ENCODE measurements at places on chromosomes 7 and 10. TPM values are rescaled to one million over a fixed set of nuclear protein-coding genes. Genes with fewer than 3 reads are reported as not detected.

GRCh38 chr7:151785681-151785965, 91.3 kb downstream of the PRKAG2 start:
- H3K4me1 ChIP-seq: peaks cover 11% of the 10 kb centered on the region
- no peak overlapping the region for H3K27ac ChIP-seq
- no peak for DNase-seq
- H3K27me3 ChIP-seq: no peaks in the 10 kb centered on the region
- H3K36me3 ChIP-seq: peaks cover 8% of the 10 kb centered on the region

DNA sequence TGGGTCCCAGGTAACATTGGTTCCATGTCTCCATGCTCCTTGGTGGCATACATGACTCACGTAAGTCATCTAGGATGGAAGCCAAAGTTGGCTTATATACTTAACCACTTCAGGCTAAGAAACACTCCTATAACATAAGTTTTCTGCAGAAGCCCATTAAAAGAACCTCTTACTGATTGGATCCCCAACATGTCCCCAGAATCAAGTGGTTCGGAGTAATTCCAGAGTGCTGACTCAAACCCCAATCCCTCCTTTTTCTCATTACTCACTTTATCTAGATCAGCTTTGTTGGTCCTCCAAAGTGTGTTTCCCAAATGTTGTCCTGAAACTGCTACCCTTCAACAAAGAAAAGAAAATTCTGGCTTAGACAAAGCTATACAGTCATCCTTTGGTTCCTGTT, 10.1 kb upstream of the ATOH7 start:
- H3K36me3 ChIP-seq: no peaks in the 10 kb centered on the region
- no peaks in the 10 kb centered on the region for H3K4me1 ChIP-seq
- DNase-seq: no peak
- H3K27ac ChIP-seq: no peak overlapping the region

DNA sequence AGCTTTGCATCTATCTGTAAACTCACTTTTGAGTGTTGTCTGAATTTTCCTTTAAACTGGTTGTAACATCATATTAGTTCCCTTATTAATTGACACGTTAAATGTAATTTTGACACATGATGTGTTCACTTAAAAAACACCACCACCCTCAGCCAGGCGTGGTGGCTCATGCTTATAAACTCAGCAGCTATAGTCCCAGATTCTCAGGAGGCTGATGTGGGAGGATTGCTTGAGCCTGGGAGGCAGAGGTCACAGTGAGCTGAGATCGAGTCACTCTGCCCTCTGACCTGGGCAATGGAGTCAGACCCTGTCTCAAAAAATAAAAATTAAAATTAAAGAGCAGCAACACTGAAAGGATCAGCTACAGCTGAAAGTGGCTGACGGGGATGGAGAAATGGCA, 60.0 kb upstream of the CYTH3 start:
- no peaks in the 10 kb centered on the region for H3K4me1 ChIP-seq
- H3K4me3 ChIP-seq: no peak overlapping the region
- H3K27ac ChIP-seq: no peak overlapping the region
- H3K36me3 ChIP-seq: no peaks in the 10 kb centered on the region
- no peak for DNase-seq
- no peaks in the 10 kb centered on the region for H3K27me3 ChIP-seq

Gene ELAPOR2
- total RNA-seq: 11.1 TPM

Gene RNF148
- total RNA-seq: not detected

Data from B cell (primary cell).